ENCODE measurements at places on chromosomes 13 and 19.

DNA sequence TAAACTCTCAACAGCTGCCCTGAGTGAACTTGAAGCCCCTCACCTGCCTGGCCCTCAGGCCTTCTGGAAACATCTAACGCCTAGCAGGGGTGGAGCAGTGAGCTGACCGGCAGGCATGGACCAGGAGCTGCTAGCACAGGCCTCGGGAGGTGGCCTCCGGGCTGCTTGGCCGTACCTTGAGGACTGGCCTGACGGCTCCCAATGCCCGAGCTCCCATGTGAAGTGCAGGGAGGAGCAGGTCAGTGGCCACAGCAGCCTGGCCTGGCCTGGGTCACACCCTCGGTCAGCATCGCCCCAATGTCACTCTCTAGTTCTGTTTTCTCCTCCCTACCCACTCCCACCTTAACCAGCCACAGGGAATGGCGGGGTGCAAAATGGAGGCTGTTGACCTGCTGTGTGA, 19.0 kb downstream of the TSHZ3 start:
- DNase-seq, result no peak

DNA sequence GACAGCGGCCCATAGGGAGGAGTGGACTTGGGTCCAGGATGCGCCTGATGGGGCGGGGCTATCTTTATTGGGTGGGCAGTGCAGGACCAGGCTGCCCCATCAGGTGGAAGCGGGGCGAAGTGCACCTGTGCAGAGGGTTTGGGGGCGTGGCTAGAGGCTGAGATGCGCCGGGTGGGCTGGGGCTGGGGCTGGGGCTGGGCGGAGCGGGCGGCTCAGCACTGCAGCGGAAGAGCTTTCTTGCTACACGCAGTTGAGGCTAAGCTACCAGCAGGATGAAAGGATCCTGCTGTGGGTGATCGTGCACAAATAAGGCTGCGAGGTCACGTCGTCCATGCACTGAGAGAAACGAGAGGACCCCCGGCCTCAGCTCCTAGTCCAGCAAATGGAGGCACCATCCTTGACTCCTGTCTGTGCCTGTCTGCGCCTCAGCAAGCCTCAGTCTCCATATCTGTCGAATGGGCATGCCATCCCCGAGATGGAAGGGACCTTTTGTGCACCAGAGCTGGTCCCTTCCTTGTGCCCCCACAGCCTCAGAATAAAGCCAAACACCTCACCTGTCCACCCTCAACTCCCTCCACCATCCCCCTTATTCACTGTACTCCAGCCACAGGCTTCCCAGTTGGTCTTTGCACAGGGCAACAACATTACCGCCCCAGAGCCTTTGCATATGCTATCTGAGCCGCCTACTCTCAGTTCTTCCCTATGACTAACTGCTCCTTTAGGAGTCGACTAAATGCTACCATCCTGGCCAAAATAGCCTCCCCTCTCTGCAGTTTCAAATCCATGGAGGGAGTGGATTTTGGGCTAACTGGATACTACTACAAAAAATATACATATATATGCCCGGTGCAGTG, 21.0 kb upstream of the HOMER3 start:
- no peak for DNase-seq

DNA sequence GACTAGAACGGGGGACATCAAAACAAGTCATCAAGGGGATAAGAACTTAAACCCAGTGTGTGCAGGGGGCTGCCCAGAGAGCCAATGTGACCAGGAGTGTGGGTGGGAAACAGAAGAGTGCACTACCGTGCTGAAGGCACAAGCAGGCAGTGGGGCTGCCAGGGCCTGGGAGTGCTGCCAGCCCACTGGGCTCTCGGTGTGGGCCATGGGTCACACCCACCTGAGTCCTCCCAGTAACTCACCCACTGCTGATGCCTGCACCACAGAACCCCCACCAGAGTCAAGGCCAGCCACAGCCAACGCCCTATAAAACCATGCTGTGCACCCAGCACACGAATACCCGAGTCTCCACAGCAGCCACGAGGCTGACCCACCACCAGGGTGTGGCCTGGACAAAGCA, 8.5 kb downstream of the MED26 start:
- DNase-seq, result no peak

DNA sequence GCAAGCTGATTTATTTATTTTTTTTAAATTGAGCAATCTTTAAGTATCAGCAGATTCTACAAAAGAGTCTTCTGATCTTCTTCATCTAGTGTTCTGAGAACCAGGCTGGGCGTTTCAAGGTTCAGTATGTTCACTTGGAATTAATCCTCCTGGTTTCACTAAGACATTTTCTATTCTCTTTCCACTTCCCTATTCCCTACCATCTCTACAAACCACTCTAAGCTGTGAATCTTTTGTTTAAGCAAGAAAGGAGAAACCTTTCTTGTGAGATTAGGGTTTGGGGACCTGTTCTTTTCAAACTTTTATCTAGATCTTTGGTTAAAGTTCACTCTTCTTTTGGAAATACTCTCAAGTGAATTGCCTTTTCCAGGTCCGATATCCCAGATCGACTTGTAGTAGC, 59.3 kb downstream of the URI1 start:
- DNase-seq, result no peak

- DNase-seq, result no peak
These were observed 64.2 kb downstream of the ARHGAP35 start for GRCh38 chr19:46924874-46925547.

DNA sequence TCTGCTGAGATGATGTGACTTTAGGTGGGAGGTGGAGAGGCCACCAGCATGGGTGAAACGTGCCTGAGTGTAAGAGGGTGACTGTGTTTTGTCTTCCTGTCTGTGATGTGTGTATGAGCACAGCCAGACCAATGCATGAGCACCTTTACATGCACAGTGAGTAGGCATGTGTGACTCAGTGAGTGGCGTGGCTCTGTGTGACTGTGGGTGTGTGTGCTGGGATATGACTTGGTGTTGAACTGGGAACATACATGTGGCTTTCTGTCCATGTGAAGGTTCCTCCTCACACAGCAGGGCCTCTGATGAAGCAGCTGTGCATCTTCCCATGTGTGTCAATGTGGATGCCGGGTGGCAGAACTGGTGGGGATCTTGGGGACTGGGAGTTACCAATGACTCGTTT, 19.9 kb upstream of the LGALS13 start:
- no peak for DNase-seq

GRCh38 chr19:47752440-47753211, 7.3 kb downstream of the NOP53 start:
- no peak for DNase-seq

DNA sequence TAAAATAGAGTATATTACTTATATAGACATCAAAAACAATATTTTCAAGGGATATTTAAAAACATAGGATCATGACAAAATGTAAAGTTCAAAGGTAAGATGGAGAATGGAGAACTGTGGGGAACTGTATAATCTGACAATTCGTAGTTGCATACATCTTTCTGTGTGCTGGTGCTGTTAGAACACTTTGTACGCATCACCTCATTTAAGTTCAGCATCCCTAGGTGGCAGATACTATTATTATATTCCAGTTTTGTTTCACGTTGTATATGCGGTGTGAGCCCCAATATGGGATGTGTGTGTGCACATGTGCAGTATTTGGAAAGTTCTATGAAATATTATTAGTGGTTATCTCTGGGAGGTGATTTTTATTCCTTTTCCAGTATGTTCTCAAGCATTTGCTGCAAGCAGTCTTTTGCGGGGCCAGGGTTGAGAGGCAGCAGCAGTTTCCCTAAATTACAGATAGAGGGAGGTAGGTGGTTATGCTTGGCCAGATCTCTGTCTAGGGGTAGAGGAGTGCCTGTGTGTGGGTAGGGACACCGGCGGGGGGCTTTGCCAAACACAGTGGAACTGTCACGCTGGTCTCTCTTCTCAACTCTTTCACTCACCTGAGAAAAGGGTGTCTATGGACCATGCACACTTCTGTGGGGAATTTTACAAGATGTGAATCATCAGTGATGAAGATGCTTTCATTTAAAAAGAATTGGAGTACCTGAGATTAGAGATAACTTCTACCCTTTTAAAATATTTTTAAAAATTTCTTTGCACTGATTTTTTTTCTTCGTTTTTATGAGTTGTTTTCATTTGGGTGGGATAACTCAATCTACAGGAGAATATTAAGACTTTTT, 55.6 kb upstream of the ALOX5AP start:
- no peak for DNase-seq

DNA sequence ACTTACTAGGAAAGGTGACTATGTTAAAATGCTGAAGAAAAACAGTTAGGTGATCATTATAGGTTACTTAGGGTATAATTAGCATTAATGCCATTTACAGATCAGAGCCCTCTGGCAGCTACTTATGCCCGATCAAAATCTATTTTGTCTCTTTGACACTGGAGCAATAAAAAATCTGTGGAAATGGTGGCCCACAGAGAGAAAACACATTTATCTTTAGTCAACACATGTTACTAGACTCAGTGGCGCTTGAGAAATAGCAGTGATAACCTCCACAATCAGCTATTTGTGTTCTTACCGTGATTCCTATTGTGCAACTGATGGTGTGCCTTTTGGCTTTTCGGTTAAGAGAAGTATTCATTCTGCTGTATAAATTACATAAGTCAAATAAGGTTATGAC, 1519.6 kb downstream of the PCDH9 start:
- DNase-seq, result no peak

GRCh38 chr19:45506246-45506988, 862 bp upstream of the VASP start:
- DNase-seq, result peak; percentile 73

- DNase-seq, result no peak
These were observed 3.5 kb downstream of the GRTP1 start for GRCh38 chr13:113360446-113360845.

GRCh38 chr19:52095172-52096014, at the start of gene ZNF841:
Gene ZNF841, minus strand, starts transcription at chr19:52095765. Its CDS starts 10,964 bp downstream, at chr19:52084801.
- peak; percentile 95 for DNase-seq

DNA sequence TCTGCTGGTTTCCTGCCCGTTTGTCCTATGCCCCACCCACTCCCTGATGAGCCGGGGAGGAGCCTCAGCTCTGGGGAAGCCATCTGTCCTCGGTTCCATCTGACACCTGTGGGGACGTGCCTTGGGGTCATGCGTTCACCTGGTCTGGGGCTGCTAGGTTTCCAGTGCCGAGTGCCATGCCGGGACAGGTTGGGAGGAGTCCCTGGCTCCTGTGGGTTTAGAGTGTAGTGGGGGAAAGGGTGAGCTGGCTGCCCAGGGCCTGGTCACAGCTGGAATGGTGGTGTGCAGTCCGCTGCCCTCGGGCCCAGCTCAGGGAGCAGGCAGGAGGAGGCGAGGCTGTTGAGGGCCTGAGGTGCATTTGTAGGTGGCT, 2.5 kb downstream of the KDM4B start:
- DNase-seq, result no peak

GRCh38 chr19:1270854-1271527, 1.9 kb downstream of the CIRBP start:
- no peak for DNase-seq

GRCh38 chr19:44648631-44649251, 5.0 kb downstream of the PVR start:
- DNase-seq, result no peak

DNA sequence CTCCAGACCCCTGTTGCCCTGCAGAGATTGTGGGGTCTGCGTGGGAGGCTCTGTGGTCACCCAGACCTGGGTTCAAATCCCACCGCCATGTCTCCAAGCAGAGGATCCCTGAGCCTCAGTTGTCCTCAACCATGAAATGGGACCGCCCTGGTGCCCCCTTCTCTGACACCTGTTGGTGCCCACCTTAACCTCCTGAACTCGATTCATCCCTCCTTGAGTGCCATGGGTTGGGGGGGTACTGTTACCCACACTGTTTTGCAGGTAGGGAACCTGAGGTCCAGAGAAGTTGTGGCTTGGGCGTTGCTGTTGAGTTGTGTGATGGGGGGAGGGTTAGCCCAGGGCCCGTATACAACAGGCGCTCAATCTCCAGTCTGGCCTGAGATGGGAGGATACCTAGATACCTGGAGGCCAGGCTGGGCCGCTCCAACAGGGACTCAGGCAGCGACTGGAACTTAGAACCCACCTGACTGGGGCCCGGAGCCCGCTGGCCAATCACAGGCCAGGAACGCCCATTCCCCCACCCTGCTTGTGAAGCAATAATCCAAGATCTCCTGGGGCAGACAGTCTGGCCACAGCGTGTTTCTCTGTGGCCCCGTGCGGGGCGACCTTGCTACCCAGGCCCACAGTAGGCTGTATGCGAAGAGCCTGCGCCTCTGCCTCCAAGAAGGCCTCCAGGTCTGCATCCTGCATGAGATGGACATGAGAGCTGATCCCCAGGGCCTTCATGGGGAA, 2.8 kb downstream of the ARID3A start:
- DNase-seq, result no peak

DNA sequence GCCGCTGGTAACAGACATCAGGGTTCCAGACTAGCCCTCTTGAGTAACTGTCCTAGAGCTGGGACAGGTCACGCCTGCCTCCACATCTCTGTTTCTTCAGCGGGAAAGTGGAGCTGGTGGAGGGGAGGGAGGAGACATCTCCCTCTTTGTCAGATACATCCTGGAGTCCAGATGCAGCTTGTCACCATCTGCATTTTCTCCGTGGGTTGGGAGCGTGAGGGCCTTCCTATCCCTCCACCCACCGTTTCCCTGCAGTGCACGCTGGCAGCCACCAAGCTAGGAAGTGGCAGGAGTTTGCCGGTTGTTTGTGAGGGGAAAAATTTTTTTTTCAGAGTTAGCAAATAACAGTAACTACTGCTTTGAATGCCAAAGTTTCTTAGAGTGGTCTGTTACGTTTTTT, 20.0 kb upstream of the SMIM17 start:
- DNase-seq, result no peak

DNA sequence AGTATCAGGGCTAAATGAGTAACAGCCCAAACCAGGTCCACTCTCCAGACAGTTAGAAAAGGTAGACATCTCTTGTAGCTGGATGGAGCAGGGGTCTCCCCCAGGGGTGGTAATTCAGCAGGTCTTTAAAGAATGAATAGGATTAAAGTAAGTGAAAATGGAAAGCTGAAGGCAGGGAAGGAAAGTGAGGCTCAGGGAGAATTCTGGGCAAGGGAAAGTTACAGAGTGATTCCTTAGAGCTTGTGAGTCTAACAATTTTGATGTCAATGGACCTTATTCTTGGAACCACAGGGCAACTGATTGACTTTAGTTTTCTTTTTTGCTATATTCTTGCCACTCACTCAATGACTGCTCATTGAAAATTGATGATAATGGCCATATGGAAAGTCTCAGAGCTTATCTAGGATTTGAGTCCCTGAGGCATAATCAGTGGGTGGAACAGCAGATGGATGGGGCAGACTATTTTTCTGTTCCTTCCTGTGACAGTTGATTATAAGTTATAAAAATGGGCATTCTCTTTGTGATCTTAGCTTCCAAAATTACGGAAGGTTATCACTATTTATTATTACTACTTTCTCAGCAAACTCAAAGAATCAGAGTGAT, 76.9 kb downstream of the LRCH1 start:
- no peak for DNase-seq

DNA sequence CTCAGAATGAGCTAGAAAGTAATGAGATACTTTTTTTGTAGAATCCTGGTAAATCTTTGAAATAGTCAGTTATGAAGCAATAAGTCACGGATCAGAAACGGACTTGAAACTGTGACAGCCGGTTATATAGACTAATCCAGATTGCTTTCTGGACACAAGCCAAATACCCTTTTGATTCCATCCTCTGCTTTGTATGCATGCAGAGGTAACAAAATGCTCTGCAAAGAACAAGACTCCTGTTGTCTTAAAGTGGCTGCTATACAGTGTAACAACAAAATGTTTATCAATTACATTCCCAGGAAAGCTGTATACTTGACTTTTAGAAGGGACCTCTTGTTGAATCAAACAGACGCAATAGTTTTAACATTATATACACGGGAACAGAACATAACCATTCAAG, 66.5 kb upstream of the STARD13 start:
- DNase-seq, result no peak

GRCh38 chr13:21594715-21595545, 9.0 kb downstream of the MICU2 start:
- no peak for DNase-seq
